ENCODE measurements at places on chromosomes 12 and 14. TPM values are rescaled to one million over a fixed set of nuclear protein-coding genes. Genes with fewer than 3 reads are reported as not detected.
A peak's percentile ranks its signal among the peaks of the same experiment; 100 is the strongest.

DNA sequence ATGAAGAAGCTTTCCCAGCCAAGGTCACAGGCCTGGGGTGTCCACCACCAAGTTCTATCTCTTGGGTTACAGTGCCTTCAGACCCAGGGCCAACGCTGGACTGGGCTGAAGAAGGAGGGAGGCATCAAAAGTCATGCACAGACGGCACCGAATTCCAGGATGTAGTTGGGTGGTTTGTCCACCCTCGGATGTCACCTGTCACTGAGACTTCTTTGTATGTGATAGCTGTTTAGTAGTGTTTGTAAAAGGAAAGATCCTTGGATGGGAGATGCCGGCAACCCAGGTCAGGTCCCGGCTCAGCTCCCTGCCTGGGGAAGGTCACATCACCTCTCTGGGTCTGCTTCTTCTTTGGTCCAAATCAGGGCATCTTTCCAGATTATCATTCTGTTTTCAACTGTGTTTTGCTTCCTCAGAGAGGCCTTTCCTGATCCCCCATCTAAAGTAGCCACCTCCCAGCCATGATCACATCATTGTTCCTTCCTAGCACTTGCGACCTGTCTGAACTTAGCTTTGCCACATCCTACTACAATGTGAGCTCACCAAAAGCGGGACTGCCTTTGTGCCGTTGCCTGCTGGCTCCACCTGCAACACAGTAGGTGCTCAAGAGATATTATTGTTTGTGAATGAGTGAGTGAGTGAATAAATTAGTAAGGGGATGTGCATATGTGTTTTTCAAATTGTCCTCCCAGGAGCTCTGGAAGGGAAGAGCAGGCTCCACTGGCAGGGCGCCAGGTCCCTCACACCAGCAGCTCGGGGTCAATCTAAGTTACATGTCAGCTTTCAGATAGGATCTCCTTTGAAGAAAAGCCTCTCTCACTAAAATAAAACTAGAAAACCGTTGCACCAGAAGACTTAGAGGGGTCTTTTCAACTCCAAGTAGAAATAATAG is 2.1 kb downstream of the TSPAN11 start:
- peak; percentile 28 for DNase-seq

GRCh38 chr12:53048780-53049401 is 974 bp upstream of the TNS2 start:
- peak; percentile 52 for DNase-seq

DNA sequence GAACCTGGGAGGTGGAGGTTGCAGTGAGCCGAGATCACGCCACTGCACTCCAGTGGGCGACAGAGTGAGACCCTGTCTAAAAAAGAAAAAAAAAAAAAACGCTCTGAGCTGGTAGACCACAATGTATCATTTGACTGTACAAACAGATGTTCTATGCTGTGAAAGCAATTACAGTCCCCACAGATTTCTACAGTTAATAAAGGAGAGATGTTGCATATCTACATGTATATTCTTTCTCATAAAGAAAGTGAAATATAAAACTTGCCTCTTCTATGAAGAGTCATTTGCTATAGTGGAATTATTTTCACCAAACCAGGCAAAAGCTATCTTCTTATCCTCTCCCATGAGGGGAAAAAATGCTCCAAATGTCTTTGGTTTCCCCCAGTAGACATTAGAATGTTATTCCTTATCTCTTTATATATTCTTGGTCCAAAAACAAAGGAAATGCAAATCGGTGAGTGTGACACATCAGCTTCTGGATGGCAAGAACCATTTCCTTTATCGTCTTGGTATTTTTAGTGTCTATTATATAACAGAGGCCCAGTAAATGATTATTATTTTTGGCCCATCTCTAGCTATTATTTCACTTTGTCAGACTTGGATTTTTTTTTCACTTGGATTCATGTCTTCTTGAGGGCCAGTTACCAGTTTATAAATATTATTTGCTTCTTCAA is 230.4 kb downstream of the SSPN start:
- DNase-seq: peak; percentile 66

- no peak for DNase-seq
Observed at GRCh38 chr12:118370601-118371000, 2.1 kb downstream of the TAOK3 start.

DNA sequence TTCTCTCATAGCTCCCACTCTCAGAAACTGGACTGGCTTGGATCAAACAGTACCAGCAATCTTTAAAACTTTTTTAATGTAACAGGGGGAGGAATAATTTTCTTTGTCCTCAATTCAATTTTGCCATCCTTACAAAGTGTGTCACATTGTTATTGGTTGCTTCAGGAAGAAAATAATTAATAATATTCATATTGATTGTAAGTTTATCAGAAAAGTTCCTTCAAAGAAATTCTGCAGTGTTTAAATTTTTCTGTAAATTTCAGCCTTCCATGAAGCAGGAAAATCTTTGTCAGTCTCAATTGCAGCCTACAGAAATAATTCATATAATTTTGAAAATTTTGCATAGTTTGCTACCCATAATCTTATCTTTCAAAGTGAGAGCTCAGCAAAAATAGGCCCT is 1119.1 kb upstream of the ATXN7L3B start:
- no peak for DNase-seq

DNA sequence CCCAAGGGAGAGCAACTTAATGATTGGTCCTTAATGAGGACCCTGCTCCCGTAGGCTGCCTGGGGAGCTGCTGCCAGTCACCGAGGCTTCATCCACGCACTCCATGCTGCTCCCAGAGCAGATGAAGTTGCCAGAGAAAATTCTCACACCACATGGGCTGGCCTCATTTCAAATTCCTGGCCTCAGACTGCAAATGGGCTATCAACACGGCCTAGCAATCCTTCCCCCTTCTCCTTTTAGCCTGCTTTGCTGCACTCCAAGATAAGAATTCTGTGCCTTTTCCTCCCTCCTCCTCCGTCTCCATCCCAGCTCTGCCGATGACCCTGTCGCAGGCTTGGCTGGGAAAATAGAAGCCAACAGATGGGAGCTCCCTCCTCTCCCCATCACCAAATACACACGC is 10.8 kb upstream of the DGLUCY start:
- no peak for DNase-seq

- no peak for DNase-seq
Observed at GRCh38 chr12:23221066-23221465, 596.1 kb downstream of the ETNK1 start.

- DNase-seq: no peak
Observed at GRCh38 chr14:68322940-68323620, 469.8 kb downstream of the ZFP36L1 start.

DNA sequence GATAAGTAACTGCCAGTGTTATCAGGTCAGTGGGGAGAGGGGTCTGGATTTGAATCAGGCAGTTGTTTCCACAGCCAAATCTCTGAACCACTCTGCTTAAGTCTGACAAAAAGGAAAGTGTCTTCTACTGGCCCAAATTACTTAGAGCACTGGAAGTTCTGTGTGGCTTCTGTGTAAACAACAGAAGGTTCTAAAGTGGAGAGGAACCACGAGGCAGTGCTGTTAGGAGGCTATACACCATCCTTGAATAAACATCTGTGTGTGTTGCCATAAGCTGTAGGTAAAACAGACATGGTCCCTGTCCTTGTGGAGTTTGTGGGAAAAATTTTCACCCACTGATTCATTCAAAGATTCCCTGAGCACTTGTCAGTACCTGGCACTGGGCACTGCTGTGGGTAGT is 50.0 kb downstream of the GALNT4 start:
- DNase-seq: no peak

DNA sequence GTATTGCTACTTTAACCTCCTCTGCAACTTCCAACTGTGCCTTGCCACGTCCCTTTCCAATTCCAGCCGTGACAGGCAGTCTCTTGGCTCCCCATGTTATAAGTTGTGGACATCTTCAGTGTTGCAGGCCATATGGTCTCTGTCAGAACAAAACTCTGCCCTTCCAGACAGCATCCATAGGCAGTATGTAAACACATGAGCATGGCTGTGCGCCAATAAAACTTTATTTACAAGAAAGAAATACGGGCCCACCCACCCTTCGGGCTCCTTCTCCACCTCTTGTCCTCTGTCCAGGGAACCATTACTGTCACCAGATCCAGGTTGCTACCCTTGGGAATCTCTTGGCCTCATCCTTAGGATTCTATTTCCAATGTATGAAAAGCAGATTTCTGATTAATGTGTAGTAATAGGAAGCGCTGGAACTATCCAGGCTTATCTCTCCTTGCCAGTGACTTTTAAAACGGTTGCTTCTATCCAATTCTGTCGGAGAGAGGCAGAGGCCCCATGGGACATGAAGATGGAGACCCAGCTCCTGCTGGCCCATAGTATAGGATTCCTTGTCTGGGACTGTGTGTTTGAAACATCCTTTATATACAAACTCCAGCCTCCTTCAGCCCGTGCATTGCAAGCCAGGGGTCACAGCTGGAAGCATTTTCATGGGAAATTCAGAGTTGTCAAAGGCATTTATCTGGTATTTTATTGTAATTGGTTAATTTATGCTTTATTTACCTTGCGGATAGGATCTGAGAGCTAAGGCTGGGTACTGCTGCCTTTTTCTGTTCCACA is 114.4 kb downstream of the ZNF664 start:
- no peak for DNase-seq

- DNase-seq: peak; percentile 59
Observed at GRCh38 chr12:64670919-64671639, 60.8 kb downstream of the RASSF3 start.

DNA sequence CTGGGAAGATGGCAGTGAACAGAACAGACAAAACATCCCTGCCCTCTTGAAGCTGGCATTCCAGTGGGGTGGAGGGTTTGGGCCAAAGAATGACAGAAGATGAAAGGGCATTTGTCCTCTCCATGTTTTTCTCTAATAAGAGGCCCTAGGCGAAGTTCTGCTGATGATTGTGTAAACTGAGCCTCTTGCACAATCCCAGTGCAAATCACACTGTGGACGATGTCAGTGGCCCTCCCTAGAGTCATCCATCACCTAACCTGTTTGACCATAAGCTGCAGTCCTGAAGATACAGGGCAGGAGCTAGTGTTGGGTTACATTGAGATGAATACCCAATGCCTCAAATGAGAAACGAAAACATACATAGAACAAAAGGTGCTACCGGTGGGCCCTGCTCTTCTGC is 622.4 kb upstream of the TBX3 start:
- no peak for DNase-seq

DNA sequence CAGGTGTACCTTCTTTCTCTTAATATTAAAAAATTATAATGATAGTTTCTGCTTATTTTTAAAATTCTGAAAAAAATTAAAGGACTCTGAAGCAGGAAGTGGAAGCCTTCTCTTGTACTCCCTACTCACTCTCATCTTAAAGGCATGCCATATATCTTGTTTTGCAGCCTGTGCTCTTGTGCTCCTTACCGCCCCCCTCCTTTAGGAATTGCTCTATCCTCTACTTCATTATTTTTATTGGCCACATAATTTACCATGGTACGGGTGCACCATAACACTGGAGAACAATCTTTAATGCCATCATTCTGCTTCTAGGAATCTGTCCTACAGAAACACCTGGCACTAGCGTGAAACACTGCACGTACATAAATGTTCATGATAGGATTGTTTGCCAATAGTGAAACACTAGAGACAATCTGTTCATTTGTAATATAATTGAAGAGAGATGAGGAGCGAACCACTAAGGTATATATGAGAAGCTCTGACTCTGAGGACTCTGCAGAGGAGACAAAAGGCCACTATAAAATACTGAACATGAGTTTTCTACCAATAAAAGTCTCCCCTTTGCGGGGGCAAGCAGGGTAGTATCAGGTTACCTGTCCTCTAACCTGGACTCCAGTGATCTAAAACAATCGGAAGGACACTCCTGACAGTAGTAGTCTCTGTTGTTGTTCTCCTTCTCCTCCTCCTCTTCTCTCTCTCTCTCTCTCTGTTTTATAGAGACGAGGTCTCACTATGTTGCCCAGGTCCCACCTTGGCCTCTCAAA is 6.3 kb upstream of the NYNRIN start:
- DNase-seq: peak; percentile 70

GLS2 gene
- total RNA-seq: not detected

TMBIM6 gene
- total RNA-seq: 395 TPM

ANKS1B gene
- total RNA-seq: 0.38 TPM

RNFT2 gene
- total RNA-seq: 6.6 TPM

IL26 gene
- total RNA-seq: not detected

TMEM19 gene
- total RNA-seq: 24.4 TPM

All from endothelial cell of umbilical vein (primary cell).